ENCODE measurements at places on chromosomes 6 and 20.

DNA sequence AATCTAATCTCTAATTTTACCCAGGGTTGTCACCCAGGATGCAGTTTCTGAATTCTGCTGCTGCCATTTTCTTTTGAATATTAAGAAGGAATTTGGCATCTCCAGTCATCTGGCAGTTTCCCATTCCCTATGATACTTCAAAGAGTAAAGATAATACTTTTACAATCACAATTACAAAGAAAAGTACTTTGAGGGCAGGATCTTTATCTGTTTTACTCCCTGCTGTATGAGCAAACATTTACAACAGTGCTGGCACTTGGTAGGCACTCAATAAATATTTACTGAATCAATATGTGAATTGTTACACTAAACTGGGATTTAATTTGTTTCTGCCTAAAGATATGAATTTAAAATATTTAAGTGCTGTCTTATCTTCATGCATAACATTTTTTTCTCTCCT lies 224.9 kb downstream of the EPHA7 start:
- DNase-seq, result no peak

- DNase-seq, result no peak
Measured at GRCh38 chr6:131669891-131670290, 31.3 kb downstream of the OR2A4 start.

DNA sequence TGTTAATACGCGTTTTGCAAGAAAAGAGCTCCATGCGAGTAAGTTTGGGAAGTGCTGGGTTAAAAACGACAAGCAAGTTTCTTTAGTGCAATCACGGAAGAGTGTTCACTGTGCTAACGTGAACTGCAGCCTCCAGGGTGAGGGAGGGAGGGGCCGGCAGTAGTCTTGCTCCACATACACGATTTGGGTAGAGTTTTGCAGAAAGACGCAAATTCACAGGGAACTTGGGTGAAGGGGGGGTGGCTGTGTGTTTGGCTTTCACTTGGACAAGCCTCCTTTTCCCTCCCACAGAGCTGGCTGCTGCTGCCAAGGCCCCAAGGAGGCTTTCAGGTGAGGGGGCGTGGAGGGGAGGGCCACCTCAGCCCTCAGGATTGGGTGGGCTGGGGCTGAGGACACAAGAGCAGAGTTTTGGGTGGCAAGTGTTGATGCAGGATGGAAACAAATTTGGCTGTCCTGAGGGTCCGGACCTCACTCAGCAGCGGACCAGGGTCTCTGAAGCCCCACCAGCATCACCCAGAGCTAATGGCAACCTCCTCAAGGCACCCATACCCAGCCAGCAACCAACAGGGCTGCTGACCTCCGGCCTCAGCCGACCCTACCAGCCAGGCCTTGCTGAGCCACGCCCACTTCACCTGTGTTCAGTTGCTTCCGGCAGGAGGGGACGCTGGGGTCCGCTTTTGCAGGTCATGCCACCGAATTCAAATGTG lies 204.5 kb downstream of the ERMARD start:
- DNase-seq, result no peak

DNA sequence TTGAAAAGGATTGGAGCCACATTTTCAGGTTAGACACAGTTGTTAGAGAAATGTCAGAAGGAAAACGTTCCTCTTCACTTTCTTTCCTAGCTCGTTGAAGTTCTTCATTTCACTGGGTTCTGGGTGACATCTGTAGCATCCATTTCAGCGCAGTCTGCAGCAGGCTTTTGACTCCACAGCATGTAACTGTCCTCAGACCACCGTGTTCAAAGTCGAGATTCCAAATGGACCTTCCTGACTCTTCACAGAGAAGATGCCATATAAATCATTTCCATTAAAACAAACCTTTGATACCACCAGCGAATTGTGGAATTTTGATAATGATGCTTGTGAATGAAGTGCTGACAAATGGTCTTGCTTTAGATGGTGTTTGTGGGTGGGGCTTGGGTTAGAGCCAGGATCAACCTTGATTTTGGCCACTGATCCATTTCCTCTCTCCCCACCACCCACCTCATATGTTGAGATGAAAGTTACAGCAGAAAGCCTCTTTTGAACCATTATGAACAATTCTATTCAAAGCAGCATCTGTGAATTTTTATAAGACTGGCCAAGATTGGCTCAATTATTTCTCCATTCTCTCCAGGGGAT lies 185.3 kb upstream of the PREP start:
- DNase-seq, result no peak

DNA sequence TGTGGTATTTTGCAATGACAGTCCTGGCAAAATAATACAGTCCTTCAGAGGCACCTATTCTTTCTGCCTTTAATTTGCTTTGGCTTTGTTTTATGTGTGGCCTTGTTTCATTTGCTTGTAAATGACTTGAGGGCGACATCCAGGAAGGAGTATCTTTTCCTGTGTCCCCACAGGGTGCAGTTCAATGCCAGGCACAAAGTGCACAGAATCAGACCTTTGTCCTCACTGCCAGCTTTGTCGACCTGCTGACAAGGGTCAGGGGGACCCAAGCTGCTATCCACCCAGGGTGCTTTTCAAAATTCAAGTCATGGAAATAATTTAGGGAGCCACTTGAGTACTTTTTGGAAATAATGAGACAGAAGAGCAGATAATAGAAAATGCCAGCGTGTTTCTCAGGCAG lies 37.0 kb upstream of the CDKN1A start:
- no peak for DNase-seq

DNA sequence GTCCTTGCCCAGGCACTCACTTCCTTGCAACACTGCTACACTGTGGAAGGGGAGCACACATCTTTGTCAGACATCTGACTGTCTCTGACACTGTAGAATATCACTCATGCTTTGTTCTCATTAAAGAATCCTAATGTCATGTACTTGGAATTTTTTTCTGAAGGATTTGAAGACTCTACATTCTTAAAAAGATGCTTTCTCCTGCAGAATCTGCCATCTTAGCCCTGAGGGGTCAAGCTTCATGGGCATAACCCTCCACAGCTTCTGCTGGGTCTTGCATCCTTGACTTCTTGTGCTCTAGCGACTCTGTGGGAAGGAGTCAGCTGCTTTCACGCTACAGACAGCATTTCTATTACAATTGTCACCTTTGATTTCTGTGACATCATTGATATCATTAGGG lies 417.2 kb downstream of the QKI start:
- DNase-seq, result no peak

DNA sequence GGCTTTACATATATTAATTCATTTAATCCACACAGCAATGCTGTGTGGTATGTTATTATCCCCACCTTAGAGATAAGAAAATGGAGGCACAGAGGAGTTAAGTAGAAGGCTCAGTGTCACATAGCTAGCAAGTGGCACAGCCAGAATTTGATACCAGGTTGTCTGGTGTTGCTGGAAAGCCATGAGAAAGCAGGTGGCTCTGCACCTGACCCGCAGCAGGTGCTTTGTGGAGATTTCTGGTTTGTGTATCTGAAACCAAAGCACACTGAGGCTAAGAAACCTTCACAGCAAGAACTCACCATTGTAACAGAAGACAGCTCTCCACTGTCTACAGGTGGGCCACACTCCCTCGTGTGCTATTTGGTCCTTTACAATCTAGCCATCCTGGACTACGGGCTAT lies 7.5 kb downstream of the ELMO2 start:
- peak; percentile 76 for DNase-seq

DNA sequence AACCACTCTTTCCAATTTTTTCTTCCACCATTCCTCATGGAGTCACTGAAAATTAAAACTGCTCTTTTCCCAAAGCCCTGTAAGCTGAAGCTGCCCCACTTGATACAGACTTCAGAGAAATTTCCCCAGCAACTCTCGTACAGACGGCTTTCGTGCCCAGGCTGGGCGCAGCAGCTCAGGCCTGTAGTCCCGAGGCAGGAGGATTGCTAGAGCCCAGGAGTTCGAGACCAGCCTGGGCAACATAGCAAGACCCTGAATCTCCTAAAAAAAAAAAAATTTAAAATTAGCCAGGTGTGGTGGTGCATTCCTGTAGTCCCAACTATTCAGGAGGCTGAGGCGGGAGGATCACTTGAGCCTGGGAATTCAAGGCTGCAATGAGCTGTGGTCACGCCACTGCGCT lies 6.6 kb downstream of the PPDPF start:
- DNase-seq, result no peak

GRCh38 chr6:79713701-79714322 lies 82.7 kb downstream of the SH3BGRL2 start:
- peak; percentile 72 for DNase-seq

GRCh38 chr6:41645007-41645618 lies 6.8 kb downstream of the MDFI start:
- DNase-seq, result no peak
